ENCODE measurements at places on chromosomes 2 and 18. TPM values are rescaled to one million over a fixed set of nuclear protein-coding genes. Genes with fewer than 3 reads are reported as not detected.

Gene SRBD1
- 22.4 TPM for total RNA-seq

Gene SPAG16
- 7.9 TPM for total RNA-seq

Gene SEMA4F
- 19.5 TPM for total RNA-seq

Gene SDC1
- not detected for total RNA-seq

Gene ACOXL
- total RNA-seq: not detected

Gene SAG
- not detected for total RNA-seq

Gene HYCC2
- total RNA-seq: 33.1 TPM

Gene EDAR
- 5.8 TPM for total RNA-seq

Gene DYNAP
- not detected for total RNA-seq

DNA sequence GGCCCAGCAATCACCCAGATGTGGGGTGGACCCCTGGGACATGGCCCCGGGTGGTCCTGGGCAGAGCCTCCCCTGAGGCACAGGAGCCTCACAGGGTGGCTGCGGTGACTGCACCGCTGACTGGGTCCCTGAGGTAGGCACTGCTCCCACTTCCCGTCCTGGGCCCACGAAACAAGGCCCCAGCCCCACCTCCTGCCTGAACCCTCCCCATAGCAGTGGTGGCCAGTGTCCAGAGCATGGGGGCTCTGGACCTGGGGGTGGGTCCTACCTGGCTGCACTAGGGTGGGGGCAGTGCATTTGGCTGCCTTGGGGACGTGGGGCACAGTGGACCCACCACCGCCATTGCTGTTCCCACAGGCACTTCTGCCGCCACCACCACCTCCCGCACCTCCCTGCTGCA lies 39.4 kb downstream of the TDRD15 start:
- DNase-seq: no peak

DNA sequence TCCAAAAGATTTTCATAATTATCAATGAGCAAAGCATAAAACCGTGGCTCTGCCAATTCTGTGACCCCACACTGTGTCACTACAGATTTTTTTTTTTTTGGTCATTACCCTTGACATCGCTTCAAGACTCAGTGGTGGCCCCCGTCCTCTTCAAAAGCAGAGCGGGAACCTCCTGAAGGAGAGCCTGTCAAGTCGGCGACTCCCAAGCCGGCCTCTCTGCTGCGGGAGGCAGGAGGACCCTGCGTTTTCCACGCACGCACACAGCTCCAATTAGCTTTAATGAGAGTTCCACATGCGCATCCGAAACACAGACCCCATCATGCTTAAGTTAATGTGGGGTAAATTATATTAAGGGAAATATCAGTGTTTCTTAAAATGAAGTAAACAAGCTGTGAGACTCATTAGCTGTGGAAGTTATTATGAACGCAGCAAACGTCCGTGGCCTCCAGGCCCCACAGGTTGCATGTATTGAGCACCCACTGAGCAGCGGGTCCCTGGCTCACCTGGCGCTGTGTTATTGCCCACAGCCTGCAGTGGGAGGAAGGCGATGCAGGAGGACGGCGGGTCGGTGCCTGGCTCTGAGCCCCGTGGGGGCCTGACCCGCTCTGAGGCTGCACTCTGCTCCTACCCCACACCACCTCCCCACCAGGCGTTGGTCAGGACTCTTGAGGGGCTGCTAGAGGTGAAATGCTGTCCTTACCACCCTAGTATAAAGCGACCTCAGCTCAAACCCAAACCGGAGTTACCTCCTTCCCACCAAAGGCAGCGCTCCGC lies 181.0 kb upstream of the SALL3 start:
- DNase-seq: no peak

- DNase-seq: no peak
Observed at GRCh38 chr2:135607561-135607960, 76.3 kb downstream of the R3HDM1 start.

GRCh38 chr2:160213511-160213910 lies 13.4 kb upstream of the ITGB6 start:
- no peak for DNase-seq

- no peak for DNase-seq
Observed at GRCh38 chr2:172701250-172701649, 34.4 kb upstream of the RAPGEF4 start.

- DNase-seq: no peak
Observed at GRCh38 chr18:51603111-51603510, 405.6 kb upstream of the MEX3C start.

GRCh38 chr2:160918906-160919503 lies 241.2 kb upstream of the TANK start:
- DNase-seq: no peak

DNA sequence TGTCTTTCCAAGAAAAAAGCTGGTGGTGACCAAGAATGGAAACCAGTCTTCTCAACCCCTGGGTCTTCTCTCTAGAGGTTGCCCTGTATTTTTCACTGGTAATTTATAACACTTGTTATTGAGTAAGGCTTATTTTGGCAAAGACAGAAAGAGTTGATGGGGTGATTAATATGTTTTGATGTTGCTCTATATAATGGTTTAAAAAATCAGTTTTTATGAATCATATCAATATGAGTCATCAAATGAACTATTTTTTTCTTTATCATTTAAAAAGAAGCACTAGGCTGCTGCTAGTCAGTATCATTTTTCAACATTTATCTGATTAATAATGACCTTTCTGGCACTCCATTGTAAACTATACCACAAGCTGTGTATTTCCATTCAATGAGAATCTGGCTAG lies 1142.2 kb downstream of the LRP1B start:
- no peak for DNase-seq

- no peak for DNase-seq
Observed at GRCh38 chr2:75012080-75012479, 53.6 kb downstream of the POLE4 start.

DNA sequence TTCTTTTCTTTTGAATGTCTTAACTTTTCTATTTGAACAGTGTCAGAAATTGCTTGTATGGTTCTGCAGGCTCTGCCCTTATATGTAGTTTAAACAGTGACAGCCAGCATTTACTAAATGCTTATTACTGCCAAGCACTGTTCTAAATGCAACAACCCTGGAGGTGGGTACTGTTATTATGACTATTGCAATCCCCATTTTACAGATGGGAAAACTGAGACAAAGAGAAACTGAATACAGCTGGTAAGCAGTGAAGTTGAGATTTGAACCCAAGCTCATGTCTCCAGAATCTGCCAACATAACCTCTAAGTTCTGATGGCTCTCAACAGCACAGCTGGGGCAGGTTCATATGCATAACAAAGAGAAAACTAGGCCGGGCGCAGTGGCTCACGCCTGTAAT lies 105.7 kb upstream of the GATA6 start:
- DNase-seq: no peak

- DNase-seq: no peak
Observed at GRCh38 chr2:231682603-231683291, 25.6 kb upstream of the PTMA start.

- DNase-seq: no peak
Observed at GRCh38 chr2:226223704-226224103, 575.9 kb downstream of the IRS1 start.

DNA sequence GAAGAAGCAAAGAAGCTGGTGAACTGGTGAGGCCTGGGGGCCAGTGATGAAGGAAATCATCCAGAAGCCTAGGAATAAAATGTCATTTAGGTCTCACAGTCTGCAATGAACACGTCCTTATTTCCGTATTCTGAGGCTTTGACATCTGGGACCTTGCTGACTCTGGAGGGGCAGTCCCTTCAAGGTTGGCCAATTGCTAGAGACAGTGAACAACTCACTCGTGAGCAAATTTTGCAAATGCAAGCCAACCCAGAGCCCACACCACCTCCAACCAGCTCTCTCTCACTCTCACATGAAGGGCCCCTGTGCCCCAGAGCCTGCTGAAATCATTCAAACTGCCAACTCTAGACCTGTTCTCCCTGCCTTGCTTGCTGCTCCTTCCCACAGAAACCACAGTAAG lies 279.1 kb upstream of the LYPD1 start:
- no peak for DNase-seq

GRCh38 chr2:195049372-195050031 lies 607.5 kb upstream of the SLC39A10 start:
- DNase-seq: no peak

- no peak for DNase-seq
Observed at GRCh38 chr2:106956416-106956815, 70.4 kb upstream of the ST6GAL2 start.

DNA sequence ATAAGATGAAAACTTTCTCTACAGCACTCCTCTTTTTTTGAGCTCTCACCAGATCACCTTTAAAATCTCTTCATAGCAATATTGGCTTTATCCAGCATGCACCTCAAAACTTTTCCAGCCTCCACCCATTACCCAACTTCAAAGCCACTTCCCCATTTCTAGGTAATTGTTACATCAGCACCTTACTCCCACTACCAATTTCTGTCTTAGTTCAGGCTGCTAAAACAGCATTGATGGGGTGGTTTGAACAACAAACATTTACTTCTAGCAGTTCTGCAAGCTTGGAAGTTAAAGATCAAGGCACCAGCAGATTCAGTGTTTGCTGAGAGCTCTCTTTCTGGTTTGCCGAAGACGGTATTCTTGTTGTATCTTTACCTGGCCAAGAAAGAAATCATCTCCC lies 114.0 kb upstream of the SLC39A10 start:
- no peak for DNase-seq

- DNase-seq: no peak
Observed at GRCh38 chr2:241734208-241734466, 293 bp upstream of the D2HGDH start.
